HepG2 (cell line): ENCODE measurements at places on chromosomes 16 and 17. TPM values are rescaled to one million over a fixed set of nuclear protein-coding genes. Genes with fewer than 3 reads are reported as not detected.

HBQ1 gene
- 7.4 and 8.0 TPM in 2 replicates for total RNA-seq

FBF1 gene
- 3.5 and 8.1 TPM in 2 replicates for total RNA-seq

SLC6A2 gene
- 0.65 and 0.66 TPM in 2 replicates for total RNA-seq

TEX19 gene
- total RNA-seq: 1.3 and 1.8 TPM in 2 replicates

ASIC2 gene
- total RNA-seq: not detected in 2 replicates

PRKCB gene
- not detected in 2 replicates for total RNA-seq

NPW gene
- total RNA-seq: 0.97 TPM in 1 of 2 replicates, not detected in the other

TMEM238L gene
- not detected in 2 replicates for total RNA-seq

NHLRC4 gene
- 0.40 and 0.48 TPM in 2 replicates for total RNA-seq

DNA sequence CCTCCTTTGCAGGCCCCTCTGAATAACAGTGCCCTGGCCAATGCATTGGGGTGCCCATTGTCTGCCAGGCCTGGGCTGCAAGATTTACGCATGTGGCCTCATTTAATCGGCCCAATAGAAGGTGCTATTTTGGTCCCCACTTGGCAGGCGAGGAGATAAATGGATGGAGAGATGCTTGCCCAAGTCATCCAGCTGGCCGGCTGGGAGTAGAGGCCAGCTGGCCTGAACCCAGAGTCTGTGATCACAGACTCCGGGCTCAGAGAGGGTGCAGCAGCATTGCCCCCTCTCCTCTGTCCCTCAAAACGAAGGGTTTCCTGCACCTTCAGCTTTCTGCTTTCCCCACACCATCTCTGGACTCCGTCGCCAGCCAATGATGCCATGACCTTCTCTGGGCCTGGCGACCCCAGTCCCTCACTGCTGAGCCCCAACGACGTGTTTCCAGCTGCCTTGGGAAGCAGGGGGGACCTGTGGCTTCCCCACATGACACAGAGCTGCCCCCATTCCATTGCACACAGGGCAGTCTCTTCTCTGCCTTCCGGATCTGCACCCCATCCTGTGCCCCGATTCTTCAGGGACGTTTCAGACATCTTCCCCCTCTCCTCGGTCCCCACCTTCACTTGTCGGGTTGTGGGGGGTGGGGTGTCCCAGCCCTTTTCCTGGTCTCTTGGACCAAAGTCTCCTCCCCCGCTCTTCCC, 3.5 kb upstream of the ADGRG1 start:
- no peak for DNase-seq

DNA sequence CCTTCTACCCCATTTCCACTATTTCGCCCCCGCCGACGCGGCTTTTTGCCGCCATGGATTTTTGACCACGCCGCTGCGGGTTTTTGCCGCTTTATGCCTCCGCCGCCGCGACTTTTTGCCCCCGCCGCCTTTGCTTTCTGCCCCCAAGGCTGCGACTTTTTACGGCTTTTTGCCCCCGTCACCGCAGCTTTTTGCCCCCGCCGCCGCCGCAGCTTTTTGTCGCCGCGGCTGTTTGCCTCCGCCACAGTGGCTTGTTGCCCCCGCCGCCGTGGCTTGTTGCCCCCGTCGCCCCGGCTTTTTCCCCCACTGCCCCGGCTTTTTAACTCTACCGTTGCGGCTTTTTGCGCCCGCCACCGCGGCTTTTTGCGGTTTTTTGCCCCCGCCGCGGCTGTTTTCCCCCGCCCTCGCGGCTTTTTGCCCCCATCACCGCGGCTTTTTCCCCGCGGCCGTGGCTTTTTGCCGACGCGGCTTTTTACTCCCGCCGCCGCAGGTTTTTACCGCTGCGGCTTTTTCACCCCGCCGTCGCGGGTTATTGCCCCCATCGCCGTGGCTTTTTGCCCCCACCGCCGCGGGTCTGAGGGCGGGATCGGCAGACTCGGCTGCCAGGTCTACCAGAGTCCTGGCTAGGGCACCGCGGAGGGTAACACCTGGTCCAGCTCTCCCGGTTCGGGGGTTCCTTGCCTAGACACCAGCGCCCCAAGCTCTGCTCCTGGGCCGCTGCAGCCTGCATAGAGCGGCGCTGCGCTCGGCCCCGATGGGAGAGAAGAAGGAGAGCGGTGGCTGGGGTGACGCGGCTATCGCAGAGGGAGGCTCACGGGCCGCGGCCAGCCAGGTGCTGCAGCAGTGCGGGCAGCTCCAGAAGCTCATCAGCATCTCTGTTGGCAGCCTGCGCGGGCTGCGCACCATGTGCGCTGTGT, 562.7 kb upstream of the WSB1 start:
- DNase-seq: no peak

DNA sequence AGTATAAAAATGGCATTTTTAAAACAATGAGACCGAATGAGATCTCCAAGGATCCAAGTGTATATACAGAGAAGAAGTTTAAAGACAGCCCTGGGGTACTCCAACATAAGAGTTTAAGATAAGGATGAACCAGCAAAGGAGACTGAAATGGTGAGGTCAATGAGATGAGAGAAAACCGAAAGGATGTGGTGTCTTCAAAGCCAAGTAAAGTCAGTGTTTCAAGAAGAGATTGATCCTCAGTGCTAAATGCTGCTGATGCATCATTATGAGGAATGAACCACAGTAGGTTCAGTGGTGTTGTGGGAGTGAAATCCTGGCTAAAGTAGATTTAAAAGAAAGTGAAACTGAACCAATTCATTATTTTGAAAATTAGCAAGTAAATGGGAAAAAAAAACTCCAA, 38.1 kb upstream of the NLK start:
- no peak for DNase-seq

DNA sequence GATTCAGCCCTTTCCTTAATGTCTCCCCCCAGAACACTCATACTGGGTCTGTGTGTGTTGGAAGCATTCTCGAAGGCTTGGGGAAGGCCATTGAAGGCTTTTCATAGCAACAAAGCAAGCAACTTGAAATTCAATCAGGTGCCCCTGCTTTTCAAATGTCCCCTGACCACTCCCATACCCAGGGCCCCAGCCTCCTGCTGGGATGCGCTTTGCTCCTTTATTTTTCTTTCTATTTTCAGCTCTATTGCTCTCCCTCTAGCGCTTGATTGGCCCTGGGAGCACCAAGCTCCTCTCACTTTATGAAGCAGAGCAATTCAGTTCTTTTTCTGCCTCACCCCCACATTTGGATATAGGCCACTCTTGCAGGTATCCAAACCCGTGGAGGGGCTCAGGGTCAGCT, 92.0 kb downstream of the WSCD1 start:
- no peak for DNase-seq

DNA sequence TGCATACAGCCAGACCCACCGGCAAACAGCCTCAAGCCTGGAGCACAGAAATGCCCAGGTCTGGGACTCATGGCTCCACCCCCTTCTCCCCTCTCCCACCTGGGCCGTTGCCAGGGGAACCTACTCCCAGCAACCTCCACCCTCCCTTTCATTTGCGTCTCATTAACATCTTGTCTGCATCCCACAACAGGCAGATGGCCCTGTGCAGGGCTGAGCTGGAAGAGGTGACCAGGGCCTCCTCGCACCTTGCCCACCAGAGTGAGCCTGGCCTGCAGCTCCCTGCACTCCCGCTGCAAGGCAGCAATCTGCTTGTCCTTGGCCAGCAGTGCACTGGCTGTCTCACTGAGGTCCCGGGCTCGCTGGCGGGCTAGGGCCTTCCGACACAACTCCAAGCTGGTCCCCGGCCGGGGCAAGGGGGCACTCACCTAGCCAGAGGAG, 3.3 kb downstream of the TSPOAP1 start:
- no peak for DNase-seq

- DNase-seq: no peak
Observed at GRCh38 chr17:50186661-50187393, 14.6 kb downstream of the COL1A1 start.

DNA sequence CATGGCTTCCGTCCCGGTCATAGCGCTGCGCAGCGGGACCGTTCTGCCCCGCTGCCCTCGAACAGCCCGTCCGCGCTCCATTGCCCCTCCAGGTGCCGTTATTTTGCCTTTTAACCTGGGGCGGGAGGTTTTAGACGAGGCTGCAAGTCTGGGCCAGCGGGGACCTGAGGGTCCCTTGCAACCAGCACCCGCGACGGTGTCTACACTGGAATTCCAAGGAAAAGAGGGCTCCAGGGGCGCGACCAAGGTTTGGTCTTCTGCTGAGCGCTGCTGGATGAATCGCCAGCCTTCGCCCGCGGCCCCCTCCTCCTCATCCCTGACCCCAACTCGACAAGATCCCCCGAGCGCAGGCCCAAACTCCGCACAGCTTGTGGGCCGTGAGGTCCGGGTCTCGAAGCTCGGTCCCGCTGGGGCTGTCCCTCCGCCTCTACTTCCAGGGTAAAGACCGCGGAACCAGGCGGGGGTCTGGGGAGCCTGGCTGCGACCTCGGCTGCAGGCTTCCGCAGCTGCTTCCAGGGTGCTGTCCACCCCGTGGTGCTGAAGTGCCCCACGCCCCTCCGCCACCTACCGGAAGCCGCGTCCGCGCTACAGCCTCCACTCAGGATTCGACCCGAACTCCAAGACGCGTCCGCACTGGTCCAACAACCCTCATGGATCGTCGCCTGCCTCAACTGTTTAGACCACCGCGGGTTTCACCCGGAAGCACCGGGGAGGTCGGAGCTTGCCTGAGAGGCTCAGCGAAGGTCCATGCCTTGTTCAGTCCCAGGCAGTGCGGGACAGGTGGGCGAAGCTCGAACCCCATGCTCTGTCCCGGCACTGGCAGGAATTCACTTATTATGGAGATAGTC, 10.1 kb upstream of the CA4 start:
- DNase-seq: peak; percentile 47

- DNase-seq: no peak
Observed at GRCh38 chr17:46736100-46736499, 82.4 kb downstream of the WNT3 start.

DNA sequence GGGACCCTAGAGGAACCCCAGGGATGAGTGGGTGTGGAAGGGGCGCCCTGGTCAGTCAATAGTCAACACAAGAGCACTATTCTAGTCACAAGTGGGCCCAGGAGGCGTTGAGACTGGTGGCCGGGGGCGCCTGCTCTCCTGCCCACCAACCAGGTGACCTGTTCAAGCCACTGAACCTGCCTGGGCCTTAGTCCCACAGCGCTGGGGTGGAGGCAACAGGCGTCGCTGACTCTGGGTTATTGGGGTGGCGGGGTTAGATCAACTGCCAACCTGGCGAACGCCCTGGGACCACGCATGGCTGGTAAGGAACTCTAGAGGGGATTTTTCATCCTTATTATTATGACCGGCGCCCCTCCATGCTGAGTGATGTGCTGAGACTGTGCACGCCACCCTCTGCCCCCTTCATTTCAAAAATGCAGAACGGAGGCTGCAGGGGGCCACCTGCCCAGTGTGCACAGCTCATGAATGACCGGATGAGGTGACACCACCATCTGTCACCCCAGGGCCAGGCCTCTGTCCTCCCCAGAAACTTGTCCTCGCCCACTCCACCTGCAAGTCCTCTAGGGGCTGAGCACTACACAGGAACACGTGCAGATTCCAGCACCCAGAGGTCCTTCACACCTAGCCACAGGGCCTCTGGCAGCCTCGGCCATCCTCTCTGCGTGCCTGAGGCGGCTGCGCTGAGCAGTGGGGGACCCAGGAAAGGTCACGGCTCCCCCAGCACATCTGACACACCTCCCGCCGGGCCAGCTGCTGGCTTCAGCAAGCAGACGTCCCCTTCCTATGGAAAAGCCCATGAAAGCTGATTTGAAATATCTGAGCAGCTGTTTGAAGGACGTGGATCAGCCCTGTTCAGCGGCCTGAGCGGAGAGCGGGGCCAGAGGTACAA, 51.6 kb upstream of the DNAH17 start:
- DNase-seq: no peak

DNA sequence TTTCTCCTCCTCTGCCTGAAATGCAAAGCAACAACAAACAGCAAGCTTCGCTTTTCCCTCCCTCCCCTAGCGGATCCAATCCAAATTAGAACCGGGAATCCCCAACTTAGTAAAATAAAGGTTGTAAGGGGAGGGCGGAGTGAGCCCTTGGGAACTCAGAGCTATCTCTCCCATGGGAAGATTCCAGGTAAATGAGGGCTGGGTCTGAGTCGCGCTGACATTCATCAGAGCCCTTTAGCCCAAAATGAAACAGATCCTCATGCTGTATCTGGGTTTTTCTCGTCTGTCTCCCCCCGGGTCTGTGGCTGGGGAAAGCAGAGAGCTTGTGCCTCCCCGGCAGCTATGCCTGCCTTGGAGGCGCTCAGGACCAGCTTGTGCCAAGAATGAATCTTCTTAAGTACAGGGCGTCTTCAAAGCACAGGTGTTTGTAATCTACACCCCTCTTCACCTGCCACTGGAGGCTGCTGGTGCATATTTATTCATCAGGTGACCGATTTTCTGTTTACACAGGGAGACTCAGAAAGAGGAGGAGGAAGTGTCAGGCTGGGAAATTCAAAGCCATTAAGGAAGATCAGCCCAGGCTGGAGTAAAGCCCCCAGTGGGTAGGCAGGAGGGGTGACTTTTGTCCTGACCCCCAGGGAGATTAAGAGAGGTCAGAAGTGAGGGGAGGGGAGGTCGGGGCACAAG, 55.0 kb upstream of the GSE1 start:
- no peak for DNase-seq

GRCh38 chr16:60810250-60810649, 1226.0 kb downstream of the CDH8 start:
- no peak for DNase-seq

GRCh38 chr16:77500286-77500598, 65.4 kb upstream of the ADAMTS18 start:
- no peak for DNase-seq

DNA sequence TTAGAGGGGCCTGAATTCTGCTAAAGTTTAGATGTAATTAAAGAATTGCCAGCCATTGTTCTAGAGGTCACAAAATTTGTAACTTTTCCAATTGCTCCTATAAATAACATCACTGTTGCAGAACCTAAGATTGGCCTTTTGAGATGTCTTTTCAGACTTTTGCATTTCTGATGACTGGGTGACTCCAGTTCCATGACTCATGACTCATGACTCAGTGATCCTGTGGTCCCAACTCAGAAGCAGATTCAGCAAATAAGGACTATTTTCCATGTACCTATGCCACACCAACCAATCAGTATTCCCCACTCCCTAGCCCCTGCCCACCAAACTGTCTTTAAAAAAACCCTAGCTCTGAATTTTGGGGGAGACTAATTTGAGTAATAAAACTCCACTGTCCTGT, 740.9 kb downstream of the CDH8 start:
- DNase-seq: no peak

DNA sequence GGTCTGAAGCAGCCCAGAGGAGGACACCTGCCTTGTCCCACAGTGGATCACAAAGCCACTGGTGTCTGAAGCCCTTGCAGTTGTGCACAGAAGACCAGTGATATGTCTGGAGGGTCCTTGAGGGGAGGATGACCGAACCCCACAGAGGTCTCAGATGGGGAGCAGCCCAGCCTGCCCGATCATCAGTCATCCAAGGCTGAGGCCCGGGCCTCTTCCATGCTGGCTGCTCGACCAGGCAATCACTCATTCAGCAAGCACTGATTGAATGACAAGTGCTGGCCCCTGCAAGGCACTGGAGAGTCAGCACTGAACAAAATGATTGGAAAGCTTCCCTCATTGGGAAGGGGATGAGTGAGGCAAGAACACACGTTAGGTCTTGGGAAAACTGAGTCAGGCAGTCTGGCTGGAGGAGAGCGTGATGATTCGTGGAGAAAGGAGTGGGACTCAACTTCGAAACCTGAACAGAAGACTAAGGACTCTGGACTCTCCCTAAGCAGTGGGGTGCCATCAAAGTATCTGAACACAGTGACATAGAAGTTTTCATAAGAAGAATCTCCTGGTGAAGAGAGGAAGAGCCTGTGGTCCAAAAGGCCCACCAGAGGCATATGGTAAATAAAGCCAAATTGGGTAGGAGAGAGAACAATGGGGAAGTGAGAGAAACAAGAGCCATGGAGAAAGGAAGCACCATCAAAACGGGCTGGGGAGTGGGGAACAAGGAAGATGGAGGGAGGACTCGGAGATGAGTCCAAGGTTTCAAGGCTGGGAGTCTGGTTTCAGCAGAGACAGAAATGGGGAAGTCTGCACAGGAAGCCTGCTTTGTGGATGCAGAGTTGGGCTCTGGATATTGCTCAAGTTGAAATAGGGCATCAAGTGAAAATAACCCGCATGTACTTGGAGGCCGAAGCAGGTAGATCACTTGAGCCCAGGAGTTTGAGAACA, 10.2 kb downstream of the PIK3R5 start:
- DNase-seq: no peak
